Stromal cell of bone marrow (primary cell): ENCODE measurements at places on chromosomes 2 and 18.

DNA sequence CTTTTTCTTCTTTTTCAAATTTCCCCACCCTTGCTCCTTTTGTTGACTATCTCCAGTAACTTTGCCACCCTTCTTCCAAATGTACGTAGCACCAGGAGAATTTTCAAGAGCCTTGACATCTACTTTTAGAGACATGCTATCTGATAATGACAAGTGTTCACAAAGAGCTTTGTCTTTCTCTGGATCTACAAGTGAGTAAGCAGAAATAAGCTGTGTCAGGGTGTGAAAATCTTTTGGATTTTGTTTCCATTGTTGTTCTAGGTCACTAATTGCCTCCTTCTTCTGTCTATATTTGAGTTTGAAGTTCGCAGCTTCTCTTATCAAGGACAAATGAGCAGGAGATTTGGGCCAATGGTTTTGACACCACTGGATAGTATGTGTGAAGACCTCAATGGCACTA is 8.4 kb upstream of the C18orf32 start:
- no peak for DNase-seq

DNA sequence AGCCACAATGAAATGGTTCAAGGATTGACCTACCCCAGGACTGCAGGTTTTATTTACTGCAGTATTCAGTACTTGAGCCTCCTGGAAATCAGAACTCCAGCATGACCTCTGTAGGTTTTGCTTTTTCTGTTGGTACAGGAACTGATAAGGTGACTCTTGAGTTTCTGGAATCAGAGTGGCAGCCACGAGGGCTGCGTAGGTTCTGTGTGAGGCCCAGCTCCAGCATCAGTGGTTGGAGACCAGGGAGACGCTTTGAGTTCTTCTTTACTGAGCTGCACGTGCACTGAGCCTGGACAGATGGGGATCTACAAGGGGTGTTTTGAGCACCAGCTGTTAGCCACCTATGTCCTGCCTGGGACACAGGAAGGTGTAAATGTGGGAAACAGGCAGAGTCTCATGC is 222.7 kb upstream of the EPAS1 start:
- DNase-seq, result no peak

GRCh38 chr18:37225279-37225678 is 340.3 kb downstream of the CELF4 start:
- DNase-seq, result no peak

DNA sequence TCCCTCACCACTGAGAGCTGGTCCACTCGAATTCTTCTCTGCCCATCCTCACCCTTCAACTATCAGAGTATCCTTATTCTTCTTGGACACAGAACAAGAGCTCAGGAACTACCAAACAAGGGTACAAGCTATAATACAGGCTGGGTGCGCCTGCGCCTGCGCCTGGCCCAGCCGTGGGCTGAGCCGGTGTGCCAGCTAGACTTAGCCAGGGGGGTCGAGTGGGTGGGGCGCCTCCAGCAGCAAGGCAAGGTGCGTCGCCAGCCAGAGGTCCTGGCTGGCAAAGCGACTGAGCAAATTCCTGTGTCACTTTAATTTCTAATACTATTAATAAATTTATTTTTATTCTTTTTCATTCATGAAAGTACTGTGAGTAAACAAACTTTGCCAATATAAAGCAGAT is 1072.6 kb upstream of the PIK3C3 start:
- no peak for DNase-seq

DNA sequence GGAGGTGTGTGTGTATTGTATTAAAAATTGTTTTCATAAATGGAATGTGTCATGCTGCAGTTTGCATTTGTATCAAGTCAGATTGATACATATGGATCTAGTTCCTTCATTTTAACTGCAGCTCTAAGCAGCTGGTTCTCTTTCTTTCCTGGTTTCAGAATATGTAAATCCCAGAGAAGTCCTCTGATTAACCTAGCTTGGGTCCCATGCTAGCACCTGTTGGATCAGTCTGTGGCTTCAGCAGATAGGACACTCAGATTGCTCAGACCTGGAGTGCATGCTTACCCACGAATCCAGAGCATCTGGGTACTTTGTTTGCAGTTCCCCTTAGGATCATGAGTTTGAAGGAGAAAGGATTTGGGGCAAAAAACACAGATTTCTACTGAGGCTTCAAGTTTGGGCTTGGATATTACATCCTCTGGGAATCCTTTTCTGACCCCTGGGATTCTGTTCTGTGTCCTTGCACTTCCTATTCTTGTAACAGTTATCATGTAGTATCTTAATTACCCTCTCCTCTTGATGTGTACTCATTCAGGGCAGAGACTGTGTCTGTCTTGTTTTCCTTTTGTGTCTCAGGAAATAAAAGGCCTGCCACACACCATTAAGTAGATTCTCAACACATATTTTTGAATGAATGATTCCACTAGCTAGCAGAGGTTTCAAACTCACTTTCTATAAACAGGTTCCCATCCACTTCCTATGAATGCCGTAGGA is 142.1 kb downstream of the PHLPP1 start:
- DNase-seq, result no peak

GRCh38 chr2:144256996-144257707 is 262.8 kb downstream of the ZEB2 start:
- peak; percentile 34 for DNase-seq

- DNase-seq, result no peak
These were observed 147.4 kb upstream of the REV1 start for GRCh38 chr2:99637159-99637697.

GRCh38 chr2:197908156-197908555 is 103.8 kb downstream of the PLCL1 start:
- no peak for DNase-seq

GRCh38 chr2:53508667-53509066 is 258.9 kb upstream of the CHAC2 start:
- DNase-seq, result no peak

GRCh38 chr18:43267818-43268217 is 9.5 kb downstream of the SYT4 start:
- no peak for DNase-seq

DNA sequence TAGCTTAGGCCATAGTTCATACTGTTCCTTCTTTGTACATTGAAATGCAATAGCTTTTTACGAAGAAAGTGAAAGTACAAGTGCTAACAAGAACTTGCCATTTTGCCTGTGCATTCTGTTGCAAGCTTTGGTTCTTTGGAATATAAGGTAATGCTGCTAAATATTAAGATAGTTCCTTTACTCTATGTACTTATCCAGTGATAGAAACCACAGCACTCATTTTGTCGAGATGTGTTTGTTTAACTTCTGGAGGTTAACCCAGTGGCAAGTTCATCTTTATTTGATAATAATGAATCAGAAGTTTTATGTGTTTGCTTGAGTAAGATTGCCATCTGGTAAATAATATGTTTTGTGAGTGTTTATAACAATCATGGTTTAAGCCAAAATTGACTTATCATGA is 373.1 kb upstream of the FANCL start:
- no peak for DNase-seq

DNA sequence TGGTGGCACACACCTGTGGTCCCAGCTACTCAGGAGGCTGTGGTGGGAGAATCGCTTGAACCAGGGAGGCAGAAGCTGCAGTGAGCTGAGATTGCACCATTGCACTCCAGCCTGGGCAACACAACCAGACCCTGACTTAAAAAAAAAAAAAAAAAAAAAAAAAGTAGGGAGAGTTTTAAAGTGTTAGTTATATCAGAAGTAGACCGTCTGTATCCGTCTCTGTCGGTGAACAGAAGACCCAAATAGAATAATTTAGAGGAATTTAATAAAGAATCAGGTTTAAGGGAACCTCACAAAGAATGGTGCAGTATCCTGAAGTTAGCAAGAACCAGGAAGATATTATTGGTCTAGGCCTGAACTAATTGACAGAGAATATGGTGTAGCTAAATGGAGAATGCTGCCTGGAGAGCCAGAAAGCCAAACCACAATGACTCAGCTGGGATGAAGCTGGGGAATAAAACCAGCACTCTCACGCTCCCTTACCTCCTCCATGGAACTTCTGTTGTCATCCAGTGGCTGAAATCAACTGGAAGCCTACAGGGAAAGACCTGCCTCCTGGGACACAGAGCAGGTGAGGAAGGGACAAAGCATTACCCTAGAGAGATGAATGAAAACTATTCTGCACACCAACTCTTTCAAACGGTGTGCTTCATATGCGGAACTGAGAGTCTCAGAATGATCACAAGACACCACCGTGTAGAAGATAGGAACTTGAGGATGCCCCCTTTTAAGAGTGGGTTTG is 39.1 kb upstream of the PLEKHM3 start:
- DNase-seq, result peak; percentile 93

DNA sequence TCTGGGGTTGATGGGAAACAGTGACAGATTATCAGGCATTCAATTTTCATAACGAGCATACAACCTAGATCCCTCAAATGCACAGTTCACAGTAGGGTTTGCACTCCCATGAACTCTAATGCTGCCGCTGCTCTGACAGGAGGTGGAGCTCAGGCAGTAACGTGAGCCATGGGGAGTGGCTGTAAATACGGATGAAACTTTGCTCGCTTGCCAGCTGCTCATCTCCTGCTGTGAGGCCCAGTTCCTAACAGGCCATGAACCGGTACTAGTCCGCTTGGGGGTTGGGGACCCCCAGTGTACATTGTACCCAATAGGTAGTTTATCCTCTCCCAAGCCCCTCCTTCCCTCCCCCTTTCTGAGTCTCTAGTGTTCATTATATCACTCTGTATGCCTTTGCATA is 94.6 kb downstream of the PTH2R start:
- no peak for DNase-seq

DNA sequence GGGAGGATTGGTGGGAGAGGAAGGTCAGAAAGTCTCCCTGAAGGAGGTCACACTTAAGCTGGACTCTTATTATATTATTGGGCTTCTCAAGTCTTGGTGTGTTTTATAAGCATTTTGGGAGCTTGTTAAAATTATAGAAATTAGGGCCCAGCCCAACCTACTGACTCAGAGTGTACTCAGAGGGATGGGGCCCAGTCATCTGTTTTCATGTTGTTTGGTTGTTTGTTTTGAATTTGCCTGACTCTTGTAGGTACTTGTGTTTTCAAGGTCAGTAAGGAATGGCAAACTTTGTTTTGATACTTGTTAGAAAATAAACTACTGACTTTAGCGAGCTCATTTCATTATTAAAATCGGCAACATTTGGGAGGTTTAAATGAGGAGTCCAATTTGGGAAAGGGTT is 152.0 kb downstream of the INSIG2 start:
- no peak for DNase-seq

DNA sequence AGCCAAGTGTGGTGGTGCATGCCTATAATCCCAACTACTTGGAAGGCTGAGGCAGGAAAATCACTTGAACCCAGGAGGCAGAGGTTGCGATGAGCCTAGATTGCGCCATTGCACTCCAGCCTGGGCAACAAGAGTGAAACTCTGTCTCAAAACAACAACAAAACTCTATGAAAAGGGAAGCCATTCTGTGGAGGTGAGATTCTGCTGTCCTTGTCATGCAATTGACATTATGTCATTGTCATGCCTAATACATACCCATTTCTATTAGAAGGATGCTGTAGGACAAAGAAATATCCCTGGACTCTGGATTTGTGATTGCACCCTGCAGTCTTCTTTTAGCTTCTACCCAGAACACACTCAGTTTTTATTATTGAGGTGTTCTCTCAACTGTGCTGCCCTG is 8.6 kb downstream of the RASGRP3 start:
- no peak for DNase-seq
